Activated T-helper 1 cell treated with anti-CD3 and anti-CD28 coated beads, Interleukin-12 subunit alpha, Interleukin-12 subunit beta, Interleukin-2, Interleukin-4 antibody, amounts not matched to agents 30 ng/mL and 10 ng/mL and 1 ng/mL, durations not matched to agents 14 hours and 24 hours and 36 hours (primary cell): ENCODE measurements at places on chromosomes 2 and 18.

- no peak overlapping the region for H3K27ac ChIP-seq
- no peak overlapping the region for H3K4me3 ChIP-seq
- H3K36me3 ChIP-seq = no peaks in the 10 kb centered on the region
Measured at GRCh38 chr2:73020657-73021370, 50.7 kb downstream of the SFXN5 start.

- H3K27me3 ChIP-seq = peaks cover 18% of the 10 kb centered on the region
- no peak overlapping the region for H3K4me3 ChIP-seq
- no peak overlapping the region for H3K27ac ChIP-seq
- H3K36me3 ChIP-seq = no peaks in the 10 kb centered on the region
Measured at GRCh38 chr2:88844960-88845359, 153.5 kb downstream of the RPIA start.

- H3K4me3 ChIP-seq = no peak overlapping the region
- H3K4me1 ChIP-seq = no peaks in the 10 kb centered on the region
- peaks cover 5% of the 10 kb centered on the region for H3K27me3 ChIP-seq
- H3K27ac ChIP-seq = no peak overlapping the region
Measured at GRCh38 chr2:222959358-222959757, 92.6 kb upstream of the KCNE4 start.

DNA sequence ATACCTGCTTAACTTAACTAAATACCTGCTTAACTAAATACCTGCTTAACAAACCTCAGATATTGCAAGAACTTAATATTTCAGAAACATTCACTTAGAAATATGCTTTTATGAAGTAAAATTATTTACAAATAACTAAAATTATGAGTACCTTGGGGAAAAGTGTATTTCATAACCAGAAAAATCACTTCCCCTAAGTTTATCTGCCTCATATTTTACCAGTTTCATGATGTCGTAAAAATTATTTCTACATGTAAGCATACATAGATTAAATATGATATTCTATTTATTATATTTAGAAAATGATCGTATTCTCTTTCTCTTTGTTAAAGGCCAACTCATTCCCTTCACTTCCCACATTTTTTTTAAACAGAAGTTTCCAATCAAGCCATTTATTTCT is 41.5 kb upstream of the DSC1 start:
- H3K4me3 ChIP-seq = no peak overlapping the region
- H3K36me3 ChIP-seq = no peaks in the 10 kb centered on the region
- H3K4me1 ChIP-seq = no peaks in the 10 kb centered on the region
- H3K27ac ChIP-seq = no peak overlapping the region
- H3K27me3 ChIP-seq = no peaks in the 10 kb centered on the region

- no peak overlapping the region for H3K4me3 ChIP-seq
- H3K4me1 ChIP-seq = peaks cover 5% of the 10 kb centered on the region
- peaks cover 29% of the 10 kb centered on the region for H3K36me3 ChIP-seq
- no peak overlapping the region for H3K27ac ChIP-seq
Measured at GRCh38 chr2:26099933-26100332, 66.0 kb downstream of the RAB10 start.
